ENCODE measurements at places on chromosomes 2 and 18.
A peak's percentile ranks its signal among the peaks of the same experiment; 100 is the strongest.

- no peak for DNase-seq
Measured at GRCh38 chr18:76565238-76566173, 70.5 kb upstream of the ZNF516 start.

- no peak for DNase-seq
Measured at GRCh38 chr2:113915082-113915819, 25.4 kb downstream of the ACTR3 start.

GRCh38 chr2:44612276-44612675 lies 250.5 kb downstream of the CAMKMT start:
- no peak for DNase-seq

- DNase-seq: no peak
Measured at GRCh38 chr18:710418-711300, 1.8 kb downstream of the ENOSF1 start.

GRCh38 chr2:68709421-68709911 lies 25.1 kb upstream of the ARHGAP25 start:
- DNase-seq: no peak

GRCh38 chr2:229249536-229249935 lies 21.6 kb downstream of the PID1 start:
- DNase-seq: no peak

GRCh38 chr2:239310401-239311061 lies 90.3 kb downstream of the HDAC4 start:
- DNase-seq: no peak

- DNase-seq: no peak
Measured at GRCh38 chr2:207467716-207468347, 61.9 kb upstream of the CREB1 start.

- no peak for DNase-seq
Measured at GRCh38 chr2:207015901-207016300, 76.6 kb downstream of the CPO start.

- DNase-seq: no peak
Measured at GRCh38 chr18:11163665-11164064, 14.3 kb upstream of the PIEZO2 start.

- no peak for DNase-seq
Measured at GRCh38 chr18:32346671-32347070, 124.0 kb downstream of the GAREM1 start.

- DNase-seq: no peak
Measured at GRCh38 chr18:12886498-12887126, 2.6 kb upstream of the PTPN2 start.

DNA sequence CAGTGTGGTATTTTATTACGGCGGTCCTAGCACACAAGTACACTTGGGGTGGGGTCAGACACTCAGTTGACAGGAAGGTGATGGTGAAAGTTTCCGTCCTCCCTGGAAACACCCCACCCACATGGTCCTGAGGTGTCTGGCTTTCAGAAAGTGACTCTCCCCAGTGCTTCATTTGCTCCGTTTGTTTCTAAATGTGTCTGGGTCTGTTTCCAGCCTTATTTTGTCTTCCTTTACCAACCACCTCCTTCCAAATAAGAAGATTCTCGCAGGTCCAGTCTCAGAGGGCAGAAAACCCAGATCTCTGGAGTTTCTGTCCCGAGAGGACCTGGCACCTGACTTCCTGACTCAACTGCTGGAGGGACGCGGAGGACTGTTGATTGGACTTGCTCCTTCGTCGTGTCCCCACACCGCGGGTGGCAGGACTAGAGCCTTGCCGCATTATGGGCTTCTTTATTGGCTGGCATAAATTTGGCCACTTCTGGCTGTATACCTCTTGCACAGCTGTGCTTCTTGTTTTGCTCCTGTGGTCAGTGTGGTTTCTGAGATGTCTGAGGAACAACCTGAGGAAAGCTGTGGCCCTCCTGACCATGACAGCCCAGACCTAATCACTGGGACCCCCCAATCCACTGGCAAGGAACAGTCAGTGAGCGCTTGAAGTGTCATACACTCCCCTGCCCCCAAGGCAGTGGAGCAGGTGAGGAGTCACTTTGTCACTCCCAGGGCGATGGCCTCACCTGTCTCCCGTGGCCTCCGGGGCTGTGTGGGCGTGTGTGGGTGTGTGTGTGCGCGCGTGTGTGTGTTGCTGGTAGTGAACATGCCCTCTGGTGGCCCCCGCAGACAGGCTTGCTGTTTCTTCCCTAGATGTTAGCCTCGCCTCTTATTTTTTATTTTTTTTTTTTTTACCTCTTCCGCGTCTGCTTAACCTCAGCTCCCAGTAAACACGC lies 45.6 kb downstream of the MEX3C start:
- DNase-seq: peak; percentile 12

- DNase-seq: no peak
Measured at GRCh38 chr2:43097644-43098408, 128.6 kb downstream of the ZFP36L2 start.

DNA sequence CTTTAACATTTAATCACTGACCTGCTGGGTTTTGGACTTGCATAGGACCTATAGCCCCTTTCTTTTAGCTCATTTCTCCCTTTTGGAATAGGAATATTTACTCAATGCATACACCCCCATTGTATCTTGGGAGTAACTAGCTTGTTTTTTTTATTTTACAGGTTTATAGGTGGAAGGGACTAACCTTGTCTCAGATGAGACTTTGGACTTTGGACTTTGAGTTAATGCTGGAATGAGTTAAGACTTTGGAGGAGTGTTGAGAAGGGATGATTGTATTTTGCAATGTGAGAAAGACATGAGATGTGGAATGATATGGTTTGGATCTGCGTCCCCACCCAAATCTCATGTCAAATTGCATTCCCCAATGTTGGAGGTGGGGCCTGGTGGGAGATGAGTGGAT lies 43.2 kb upstream of the SPATS2L start:
- no peak for DNase-seq
